ENCODE measurements at places on chromosomes 16 and 17. TPM values are rescaled to one million over a fixed set of nuclear protein-coding genes. Genes with fewer than 3 reads are reported as not detected.

DNA sequence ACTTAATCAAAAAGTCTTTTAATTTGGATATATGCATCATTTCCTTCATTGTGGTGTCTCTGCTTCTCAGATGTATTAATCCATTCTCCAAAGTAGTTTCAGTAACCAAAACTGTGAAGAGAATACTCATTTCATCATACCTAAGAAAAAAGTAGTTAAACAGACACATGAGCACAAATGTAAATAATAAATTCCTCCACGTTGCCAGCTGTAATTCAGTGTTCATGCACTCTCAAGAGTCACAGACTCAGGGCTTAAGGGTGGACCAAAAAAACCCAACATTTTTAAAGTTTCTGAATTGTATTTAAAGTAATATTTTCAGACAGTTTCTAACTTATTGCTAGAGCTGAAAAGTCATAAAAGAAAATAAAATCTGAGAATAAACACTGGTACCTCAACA lies 19.0 kb downstream of the POLG2 start:
- H3K36me3 ChIP-seq, result peaks cover 17% of the 10 kb centered on the region
- H3K27me3 ChIP-seq, result no peaks in the 10 kb centered on the region
- DNase-seq, result no peak
- H3K4me3 ChIP-seq, result no peak overlapping the region

DNA sequence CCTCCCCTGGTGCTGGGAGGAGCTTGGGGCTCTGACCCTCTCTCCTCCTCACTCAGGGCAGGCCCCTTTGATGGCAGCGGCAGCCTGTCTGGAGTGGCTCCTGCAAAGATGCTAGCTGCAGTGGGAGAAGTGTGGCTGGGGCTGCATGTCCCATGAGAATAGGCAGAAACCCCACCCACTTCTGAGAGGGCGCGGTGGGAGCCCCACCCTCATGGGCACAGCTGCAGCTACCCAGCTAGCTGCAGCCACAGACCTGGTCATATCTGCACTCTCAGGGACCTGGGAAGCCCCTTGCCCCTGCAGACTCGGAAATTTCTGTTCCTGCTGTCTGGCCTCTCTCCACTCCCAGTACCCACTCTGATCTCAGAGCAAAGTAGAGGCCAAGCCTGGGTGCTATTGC lies 72.2 kb upstream of the BRD7 start:
- no peaks in the 10 kb centered on the region for H3K4me1 ChIP-seq
- H3K27ac ChIP-seq, result no peak overlapping the region
- no peaks in the 10 kb centered on the region for H3K27me3 ChIP-seq
- H3K4me3 ChIP-seq, result no peak overlapping the region
- H3K36me3 ChIP-seq, result no peaks in the 10 kb centered on the region
- no peak for DNase-seq

DNA sequence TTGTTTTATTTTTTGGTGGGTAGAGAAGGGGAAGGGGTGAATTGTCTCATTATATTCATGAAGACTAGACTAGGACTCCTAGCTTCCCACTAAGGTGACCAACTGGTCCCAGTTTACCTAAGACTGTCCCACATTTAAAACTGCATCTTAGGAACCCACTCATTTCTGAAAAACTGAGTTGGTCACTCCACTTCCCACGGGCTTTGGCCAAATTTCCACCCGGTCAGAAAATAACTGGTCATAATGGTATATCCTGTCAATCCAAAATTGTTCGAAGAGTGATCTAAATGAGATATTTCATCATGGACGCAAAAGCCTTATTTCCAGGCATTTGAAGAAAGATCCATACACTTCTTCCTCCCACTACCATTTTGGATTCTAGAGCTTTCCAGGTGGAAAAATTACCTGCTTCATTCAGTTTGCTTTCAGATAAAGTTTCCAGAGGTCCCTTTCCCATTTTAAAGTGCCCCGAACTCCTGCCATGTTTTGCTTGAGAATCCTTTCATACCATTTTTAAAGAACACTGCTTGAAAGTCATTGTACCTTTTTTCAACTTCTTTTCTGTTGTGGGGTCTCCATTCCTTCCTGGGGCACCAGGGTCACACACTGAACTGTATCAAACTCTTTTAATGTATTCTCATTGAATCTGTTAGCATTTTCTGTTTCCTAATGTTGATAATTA lies 21.8 kb upstream of the ZFHX3 start:
- H3K4me3 ChIP-seq, result peak overlapping the region; percentile 27
- DNase-seq, result no peak
- H3K27me3 ChIP-seq, result no peaks in the 10 kb centered on the region
- H3K27ac ChIP-seq, result peak overlapping the region; percentile 98
- no peaks in the 10 kb centered on the region for H3K36me3 ChIP-seq

DNA sequence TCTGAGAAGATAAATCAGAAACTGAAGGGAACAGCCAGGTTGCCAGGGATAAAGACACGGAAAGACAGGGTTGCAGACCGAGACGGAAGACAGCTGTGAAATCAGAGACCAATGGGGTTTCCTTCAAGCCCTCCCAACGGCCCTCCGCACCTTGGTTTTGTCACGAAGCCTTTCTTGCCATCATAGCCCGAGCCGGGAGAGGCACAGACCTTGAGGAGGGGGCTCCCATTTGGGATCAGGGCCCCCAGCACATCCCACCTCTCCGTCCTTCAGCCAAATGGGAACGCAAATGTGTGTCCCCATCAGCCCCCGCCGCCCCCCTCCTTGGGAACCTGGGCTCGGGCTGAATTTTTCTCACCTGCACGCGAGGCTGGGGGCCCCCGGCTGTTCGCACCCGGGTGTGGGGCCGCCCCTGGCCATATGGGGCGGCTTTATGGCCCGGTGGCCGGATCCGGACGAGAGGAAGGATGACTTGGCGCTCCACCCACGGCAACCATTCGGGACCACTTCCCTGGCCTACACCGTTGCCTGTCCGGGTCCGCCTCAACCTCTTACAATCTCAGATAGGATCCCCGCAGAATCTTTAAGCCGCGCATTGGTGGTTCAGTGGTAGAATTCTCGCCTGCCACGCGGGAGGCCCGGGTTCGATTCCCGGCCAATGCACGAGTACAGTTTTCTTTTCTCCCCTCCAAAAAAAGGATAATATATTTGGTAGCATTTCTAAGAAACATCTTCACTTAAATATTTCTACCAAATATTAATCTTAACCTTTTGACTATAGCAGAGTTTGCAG lies 1.4 kb upstream of the HES7 start:
- H3K27ac ChIP-seq, result no peak overlapping the region
- DNase-seq, result no peak
- peak overlapping the region; percentile 65 for H3K4me3 ChIP-seq
- H3K4me1 ChIP-seq, result peaks cover 24% of the 10 kb centered on the region

- no peaks in the 10 kb centered on the region for H3K4me1 ChIP-seq
- H3K4me3 ChIP-seq, result peak overlapping the region; percentile 99
- no peak for DNase-seq
- H3K36me3 ChIP-seq, result no peaks in the 10 kb centered on the region
- H3K27me3 ChIP-seq, result no peaks in the 10 kb centered on the region
- H3K27ac ChIP-seq, result no peak overlapping the region
Measured at GRCh38 chr16:81094771-81095251, 1.4 kb downstream of the GCSH start.

- H3K4me3 ChIP-seq, result no peak overlapping the region
- no peak overlapping the region for H3K27ac ChIP-seq
- no peaks in the 10 kb centered on the region for H3K36me3 ChIP-seq
Measured at GRCh38 chr16:58417600-58417999, 25.3 kb downstream of the GINS3 start.

- H3K27ac ChIP-seq, result no peak overlapping the region
- H3K36me3 ChIP-seq, result peaks cover 3% of the 10 kb centered on the region
- no peak for DNase-seq
- H3K27me3 ChIP-seq, result no peaks in the 10 kb centered on the region
- H3K4me1 ChIP-seq, result no peaks in the 10 kb centered on the region
Measured at GRCh38 chr16:67763066-67763465, 43.3 kb downstream of the RANBP10 start.

DNA sequence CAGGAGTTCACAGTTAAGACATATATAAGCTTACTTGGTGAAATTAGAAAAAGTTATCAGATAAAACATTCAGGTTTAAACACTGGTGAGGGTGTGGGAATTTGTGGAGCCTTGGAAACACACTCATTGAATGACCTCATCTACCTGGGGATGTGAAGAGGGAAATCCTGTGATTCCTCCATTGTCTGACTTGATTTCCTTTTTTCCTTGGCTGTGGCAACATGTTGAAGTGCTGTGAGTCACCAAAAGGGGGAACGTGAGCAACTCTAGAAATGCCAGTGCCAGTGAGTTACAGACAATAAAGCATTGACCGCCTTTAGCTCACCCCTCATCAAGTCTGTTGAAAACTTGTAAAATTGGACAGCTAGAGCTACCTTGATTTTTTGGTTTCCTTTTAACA lies 1.8 kb downstream of the HMOX2 start:
- no peak overlapping the region for H3K4me3 ChIP-seq
- H3K36me3 ChIP-seq, result no peaks in the 10 kb centered on the region
- DNase-seq, result no peak
- H3K4me1 ChIP-seq, result peaks cover 10% of the 10 kb centered on the region

- no peak overlapping the region for H3K4me3 ChIP-seq
- H3K27me3 ChIP-seq, result no peaks in the 10 kb centered on the region
- H3K27ac ChIP-seq, result no peak overlapping the region
- no peaks in the 10 kb centered on the region for H3K4me1 ChIP-seq
Measured at GRCh38 chr17:9531034-9531433, 44.6 kb downstream of the STX8 start.

GRCh38 chr17:29150161-29150560 lies 30.0 kb downstream of the MYO18A start:
- peaks cover 29% of the 10 kb centered on the region for H3K4me1 ChIP-seq
- H3K4me3 ChIP-seq, result no peak overlapping the region
- no peaks in the 10 kb centered on the region for H3K27me3 ChIP-seq
- no peak for DNase-seq
- no peaks in the 10 kb centered on the region for H3K36me3 ChIP-seq
- H3K27ac ChIP-seq, result peak overlapping the region; percentile 62

DNA sequence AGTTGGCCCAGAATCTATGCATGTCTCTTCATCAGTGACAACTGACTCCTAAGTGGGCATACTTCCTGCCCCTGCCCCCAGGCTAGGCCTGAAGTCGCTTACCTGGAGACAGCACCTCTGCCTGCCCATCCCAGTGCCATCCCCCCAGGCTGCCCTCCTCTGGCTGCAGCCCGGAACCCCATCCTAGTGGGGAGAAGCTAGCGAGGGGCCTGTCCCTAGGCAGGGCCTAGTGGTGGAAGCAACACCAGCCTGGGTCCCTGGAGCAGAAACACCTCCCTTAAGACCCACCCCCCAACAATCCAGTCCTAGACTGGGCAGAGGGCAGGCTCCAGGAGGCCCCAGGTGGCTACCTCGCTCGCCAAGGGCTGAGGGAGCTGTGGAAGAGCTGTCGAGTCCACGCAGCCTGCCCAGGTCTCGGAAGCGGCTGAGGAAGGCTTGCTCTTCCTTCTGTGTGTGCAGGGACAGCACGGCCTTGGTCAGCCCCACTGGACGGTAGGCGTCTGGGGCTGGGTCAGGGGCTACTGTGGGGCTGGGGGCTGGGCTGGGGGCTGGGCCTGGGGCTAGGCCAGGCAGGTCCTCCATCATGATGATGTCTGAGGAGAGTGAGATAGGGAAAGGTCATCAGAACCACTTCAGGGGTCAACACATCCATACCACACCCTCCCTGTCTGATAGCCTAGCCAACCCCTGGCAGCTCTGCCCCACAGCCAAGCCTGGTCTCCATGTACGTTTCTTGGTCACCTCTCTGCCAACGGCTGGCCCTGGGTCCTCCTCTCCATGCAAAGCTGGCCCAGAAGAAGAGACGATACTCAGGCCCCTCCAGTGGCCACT lies 7.6 kb downstream of the PER1 start:
- no peak overlapping the region for H3K4me3 ChIP-seq
- H3K27me3 ChIP-seq, result no peaks in the 10 kb centered on the region
- peak; percentile 61 for DNase-seq
- H3K4me1 ChIP-seq, result peaks cover 19% of the 10 kb centered on the region
- peak overlapping the region; percentile 13 for H3K27ac ChIP-seq
- peaks cover 100% of the 10 kb centered on the region for H3K36me3 ChIP-seq

DNA sequence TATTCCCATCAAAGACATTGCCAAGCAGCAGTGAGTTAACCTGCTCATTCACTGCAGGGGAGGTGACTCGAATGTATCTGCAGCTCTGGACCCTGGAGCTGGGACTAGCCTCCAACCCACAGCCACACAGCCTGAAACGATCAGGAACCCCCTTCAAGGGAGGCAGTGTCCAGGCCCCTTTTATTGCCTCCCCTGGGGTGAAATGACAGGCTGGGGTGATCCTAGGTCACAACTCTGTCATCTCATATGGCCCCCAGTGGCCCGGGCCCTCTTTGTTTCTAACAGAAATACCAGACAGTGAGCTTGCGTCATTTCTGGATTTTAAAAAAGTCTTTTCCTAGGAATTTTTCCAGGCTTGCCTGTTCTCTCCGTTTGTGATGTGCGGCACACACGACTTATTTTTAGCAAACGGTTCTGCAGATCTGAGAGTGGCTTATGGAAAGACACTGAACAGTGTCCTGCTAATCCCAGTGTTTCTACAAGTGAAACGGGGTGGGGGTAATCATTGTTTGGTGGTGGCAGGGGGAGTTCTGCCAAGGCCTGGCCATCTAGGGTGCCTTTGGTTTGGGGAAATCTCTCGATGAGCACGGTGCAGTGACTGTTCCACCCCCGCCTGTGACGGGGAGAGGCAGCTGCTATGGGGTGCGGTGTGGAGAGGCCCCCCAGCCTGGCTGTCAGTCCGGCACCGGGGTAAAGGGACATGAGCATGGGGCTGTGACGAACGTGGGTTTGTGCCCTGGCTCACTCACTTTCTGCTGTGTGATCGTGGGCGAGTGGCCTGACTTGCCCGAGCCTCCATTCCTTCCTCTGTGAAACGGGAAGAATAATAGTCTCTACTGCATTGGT lies 27.2 kb downstream of the NAGPA start:
- H3K27me3 ChIP-seq, result no peaks in the 10 kb centered on the region
- DNase-seq, result no peak
- H3K36me3 ChIP-seq, result no peaks in the 10 kb centered on the region
- H3K27ac ChIP-seq, result no peak overlapping the region
- H3K4me3 ChIP-seq, result no peak overlapping the region

DNA sequence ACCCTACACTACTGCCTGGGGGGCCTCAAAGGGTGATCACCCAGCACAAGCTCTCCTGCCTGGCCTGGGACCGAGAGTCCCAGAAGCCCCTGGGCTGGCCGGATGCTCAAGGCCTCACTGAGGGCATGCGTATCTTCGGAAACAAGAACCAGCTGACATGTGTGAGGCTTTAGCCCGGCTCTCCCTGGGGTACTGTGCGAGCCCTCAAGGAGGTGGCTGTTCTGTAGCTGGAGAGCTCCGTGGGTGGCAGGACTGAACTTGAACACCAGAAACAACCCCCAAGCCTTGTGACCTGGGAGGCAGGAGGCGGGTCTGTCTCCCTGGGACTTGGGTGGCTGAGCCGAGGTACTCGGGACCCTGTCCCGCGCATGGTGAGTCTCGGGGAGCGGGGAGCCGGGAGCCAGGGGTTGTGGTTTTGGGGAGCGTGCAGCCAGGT lies 7.0 kb downstream of the DPEP1 start:
- H3K27me3 ChIP-seq, result no peaks in the 10 kb centered on the region
- no peaks in the 10 kb centered on the region for H3K4me1 ChIP-seq
- H3K27ac ChIP-seq, result no peak overlapping the region
- DNase-seq, result no peak
- H3K36me3 ChIP-seq, result no peaks in the 10 kb centered on the region

- no peaks in the 10 kb centered on the region for H3K27me3 ChIP-seq
- H3K27ac ChIP-seq, result no peak overlapping the region
- H3K4me3 ChIP-seq, result no peak overlapping the region
- no peaks in the 10 kb centered on the region for H3K36me3 ChIP-seq
- DNase-seq, result no peak
Measured at GRCh38 chr16:58425756-58426494, 33.7 kb downstream of the GINS3 start.

The CYB561 gene
- 23.0 TPM for total RNA-seq

The DOC2B gene
- 200 TPM for total RNA-seq

The KLHL10 gene
- not detected for total RNA-seq

The PLLP gene
- 0.21 TPM for total RNA-seq

The MT1M gene
- total RNA-seq, result 105 TPM

The ZNF469 gene
- 3.0 TPM for total RNA-seq

The RGS11 gene
- total RNA-seq, result 32.6 TPM

Measured in ascending aorta (tissue), 2 donors.